ENCODE measurements at places on chromosomes 16 and 17. TPM values are rescaled to one million over a fixed set of nuclear protein-coding genes. Genes with fewer than 3 reads are reported as not detected.
A peak's percentile ranks its signal among the peaks of the same experiment; 100 is the strongest.

GRCh38 chr17:82930924-82931698 is 91.3 kb upstream of the ZNF750 start:
- DNase-seq = no peak

- no peak for DNase-seq
Observed at GRCh38 chr17:57643062-57643461, 102.0 kb downstream of the CCDC182 start.

- DNase-seq = no peak
Observed at GRCh38 chr17:10166176-10166935, 32.0 kb downstream of the GAS7 start.

- DNase-seq = peak; percentile 37
Observed at GRCh38 chr17:49987290-49987585, 7.8 kb downstream of the DLX3 start.

- no peak for DNase-seq
Observed at GRCh38 chr16:1997494-1998359, 8.0 kb downstream of the SYNGR3 start.

ADAD2 gene
- 0.78 TPM for total RNA-seq

CKLF gene
- 34.7 TPM for total RNA-seq
